ENCODE measurements at places on chromosomes 2 and 18.

GRCh38 chr18:48538531-48539405 lies at the start of gene CTIF:
CTIF (plus strand) TSS chr18:48539031; CDS start chr18:48619566, 80,535 bp downstream.
- DNase-seq, result peak; percentile 83

- no peak for DNase-seq
These were observed 621.9 kb downstream of the RNF144A start for GRCh38 chr2:7539077-7539476.

DNA sequence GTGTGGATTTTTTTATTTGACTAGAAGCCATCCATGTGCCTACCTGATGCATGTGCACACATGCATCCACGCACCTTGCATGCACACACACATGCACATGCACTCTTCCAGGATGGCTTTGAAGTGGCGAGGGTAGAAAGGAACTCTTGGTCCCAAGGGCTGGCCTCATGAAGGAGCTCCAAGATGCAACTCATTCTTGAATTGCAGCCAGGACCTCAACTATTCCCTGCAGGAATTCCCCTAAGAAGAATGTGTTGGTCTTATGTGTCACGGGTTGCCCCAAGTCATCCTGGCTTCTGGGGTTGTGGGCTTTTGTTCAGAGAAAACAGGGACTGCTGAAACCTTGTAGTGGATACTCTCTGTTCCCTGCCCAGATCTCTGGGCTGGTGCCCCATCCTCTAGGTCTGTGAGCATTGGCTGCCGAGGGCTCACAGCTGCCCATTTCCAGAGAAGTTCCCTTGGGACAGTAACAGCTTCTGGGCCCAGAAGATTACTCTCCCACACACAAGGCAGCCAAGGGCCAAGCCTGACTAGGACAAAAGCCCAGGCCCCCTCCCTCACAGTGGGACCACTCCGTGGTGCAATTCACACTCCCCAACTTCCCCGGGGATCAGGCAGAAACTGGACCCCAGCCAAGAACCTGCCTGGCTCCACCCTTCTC lies 137.6 kb downstream of the COPS8 start:
- no peak for DNase-seq

DNA sequence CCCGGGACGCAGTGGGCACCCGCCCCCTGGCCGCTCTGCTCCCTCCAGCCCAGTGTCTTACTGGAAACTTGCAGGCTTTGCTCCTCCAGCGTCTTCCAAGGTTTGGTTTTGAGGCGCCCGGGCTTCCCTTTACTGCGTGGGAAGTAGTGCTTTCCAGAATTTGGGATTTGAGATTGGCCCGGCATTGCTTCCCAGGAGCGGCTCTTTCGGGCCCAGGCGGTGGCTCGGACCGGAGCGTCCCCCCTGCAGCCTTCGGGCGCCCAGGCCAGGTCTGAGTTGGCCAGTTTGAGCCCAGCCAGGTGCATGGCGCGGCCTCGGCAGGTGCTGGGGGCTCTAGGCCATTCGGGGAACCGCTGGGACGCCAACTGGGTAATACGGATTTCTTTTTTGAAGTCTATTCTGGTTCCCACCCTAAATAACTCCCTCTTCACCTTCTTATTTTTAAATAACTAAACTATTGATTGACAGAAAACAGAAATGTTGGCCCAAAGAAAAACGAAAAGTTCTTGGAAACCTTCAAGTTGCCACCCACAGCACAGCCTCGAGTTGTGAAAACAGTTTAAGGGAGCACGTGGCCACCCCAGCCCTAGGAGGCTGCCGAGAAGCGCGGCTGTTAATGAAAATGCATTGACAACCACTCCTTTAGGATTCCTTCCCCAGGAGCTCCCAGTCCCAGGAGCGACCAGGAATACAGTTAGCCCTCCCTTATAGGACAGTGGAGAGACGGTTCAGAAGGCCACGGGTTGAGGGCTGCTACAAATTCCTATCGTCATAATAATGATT lies 766 bp downstream of the SNTG2 start:
- no peak for DNase-seq

DNA sequence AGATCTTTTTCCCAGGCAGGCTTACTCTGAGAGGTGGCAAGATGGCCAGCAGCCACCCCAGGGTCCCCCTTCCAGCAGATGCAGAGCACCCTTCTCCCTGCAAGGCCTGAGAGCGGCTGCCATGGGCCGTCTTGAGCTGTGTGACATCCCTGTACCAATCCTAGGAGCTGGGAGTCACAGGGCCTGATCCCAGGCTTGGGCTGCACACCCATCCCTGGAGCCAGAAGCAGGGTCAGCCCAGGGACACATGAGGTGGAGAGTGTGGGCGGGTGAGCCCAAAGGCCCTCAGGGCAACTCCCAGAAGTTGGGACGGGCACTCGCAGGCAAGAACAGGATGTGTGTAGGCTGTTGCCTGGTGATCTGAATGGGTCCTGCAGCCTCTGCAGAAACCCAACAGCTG lies 40.5 kb downstream of the CROCC2 start:
- DNase-seq, result peak; percentile 3

DNA sequence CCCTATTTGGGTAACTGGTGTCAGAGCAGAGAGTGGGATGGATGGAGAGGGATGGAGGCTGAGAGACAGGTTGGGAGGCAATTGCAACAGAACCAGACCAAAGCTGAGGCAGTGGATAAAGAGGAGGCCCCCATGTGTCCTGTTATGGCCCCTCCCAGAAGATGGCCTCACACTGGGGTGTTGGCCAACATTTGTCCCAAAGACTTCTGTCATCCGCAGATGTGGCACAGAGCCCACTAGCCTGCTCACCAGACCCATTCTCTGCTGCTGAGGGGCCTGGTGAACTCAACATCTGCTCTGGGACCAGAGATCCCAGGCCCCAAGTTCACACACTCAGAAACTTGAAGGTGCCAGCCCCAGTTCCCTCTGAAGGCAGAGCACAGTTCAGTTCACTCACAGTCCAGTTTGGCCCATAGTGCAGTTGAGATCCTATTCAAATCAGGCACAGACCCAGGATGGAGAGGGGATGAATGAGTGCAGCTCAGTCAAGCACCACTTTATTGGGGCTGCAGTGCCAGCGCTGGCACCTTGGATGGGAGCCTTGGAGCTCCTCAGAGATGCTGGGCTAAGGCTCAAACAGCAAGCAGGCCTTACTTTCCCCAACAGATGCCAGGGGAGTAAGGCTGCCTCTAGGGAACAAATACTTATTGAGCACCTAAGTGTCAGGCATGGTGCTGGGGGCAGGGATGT lies 189.2 kb downstream of the ZBTB7C start:
- DNase-seq, result no peak

GRCh38 chr2:152846697-152847470 lies 128.5 kb downstream of the ARL6IP6 start:
- DNase-seq, result no peak

GRCh38 chr2:45770811-45771210 lies 119.3 kb downstream of the PRKCE start:
- DNase-seq, result no peak

DNA sequence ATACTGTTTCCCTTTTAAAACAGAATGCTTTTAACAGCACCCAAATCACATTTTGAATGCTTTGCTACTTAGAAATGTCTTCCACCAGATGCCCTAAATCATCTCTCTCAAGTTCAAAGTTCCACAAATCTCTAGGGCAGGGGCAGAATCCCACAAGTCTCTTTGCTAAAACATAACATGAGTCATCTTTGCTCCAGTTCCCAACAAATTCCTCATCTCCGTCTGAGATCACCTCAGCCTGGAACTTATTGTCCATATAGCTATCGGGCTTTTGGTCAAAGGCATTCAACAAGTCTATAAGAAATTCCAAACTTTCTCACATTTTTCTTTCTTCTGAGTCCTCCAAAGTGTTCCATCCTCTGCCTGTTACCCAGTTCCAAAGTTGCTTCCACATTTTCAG lies 1374.5 kb upstream of the NXPH2 start:
- no peak for DNase-seq

DNA sequence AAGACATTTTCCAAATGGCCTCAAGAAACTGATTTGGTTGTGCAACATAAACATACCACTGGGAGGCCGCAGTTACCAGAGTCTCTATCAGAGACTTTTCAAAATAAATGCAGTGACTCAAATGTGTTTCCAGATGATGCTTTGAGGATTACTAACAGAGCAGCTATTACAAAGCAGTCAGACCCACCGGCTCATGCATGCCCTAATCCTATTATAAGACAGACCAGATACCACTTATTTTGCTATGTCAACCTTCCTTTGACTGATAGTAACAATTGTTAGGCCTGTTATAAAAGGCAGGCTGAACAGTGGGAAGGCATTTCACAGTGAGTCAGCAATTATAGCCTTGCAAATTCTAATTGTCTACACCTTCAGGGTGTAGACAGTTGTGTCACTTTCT lies 217.7 kb downstream of the LRRTM1 start:
- no peak for DNase-seq

Data from progenitor cell of endocrine pancreas (in vitro differentiated cells).